Heart left ventricle (tissue), 16 donors: ENCODE measurements at places on chromosomes 12 and 14.

GRCh38 chr14:67411820-67412421 lies at the start of gene PLEK2:
TSS of gene PLEK2 (minus strand) at chr14:67412165. CDS start at chr14:67412059, 106 bp downstream.
- no peak for DNase-seq

DNA sequence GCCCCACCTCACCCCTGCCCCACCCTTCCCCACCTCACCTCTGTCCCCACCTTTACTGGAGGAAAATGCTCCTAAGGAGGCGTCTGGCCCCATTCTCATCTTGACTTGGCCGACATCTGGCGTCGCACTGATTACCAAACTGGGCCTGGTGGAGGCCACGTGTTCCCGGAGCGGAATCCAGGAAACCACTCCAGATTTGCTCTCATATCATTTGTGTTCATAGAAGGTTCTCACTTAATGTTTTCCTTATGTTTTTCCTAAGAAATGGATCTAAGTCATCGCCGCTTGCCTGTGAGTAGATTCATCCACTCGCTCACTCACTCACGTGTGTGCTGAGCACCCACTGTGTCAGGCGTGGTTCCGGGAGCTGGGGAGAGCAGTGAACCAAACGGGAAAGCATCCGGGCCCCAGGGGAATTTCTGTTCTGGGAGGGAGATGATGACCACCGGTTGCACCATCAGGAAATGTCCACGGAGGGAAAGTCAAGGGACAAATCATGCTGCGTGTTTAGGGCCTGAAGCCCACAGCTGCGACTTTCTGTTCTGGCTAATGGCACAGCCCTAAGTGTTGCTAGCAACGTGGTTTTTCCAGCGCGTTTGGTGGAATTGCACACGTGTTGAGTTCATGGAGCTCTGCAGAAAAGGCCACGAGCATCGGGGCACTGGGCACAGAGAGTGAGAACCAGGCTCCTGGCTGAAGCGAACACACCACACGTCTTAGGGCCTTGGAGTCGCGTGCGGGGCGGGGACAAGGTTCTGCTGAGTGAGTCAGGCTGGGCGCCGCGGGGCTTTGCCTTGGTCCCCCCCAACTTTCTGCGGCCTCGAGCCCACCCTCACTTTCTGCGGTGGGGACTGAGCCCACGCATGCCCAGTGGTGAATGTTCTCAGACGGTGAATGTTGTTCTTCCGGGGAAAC lies 57.7 kb downstream of the ADGRD1 start:
- peak; percentile 45 for DNase-seq

GRCh38 chr14:89870316-89870715 lies 84.2 kb downstream of the EFCAB11 start:
- no peak for DNase-seq

DNA sequence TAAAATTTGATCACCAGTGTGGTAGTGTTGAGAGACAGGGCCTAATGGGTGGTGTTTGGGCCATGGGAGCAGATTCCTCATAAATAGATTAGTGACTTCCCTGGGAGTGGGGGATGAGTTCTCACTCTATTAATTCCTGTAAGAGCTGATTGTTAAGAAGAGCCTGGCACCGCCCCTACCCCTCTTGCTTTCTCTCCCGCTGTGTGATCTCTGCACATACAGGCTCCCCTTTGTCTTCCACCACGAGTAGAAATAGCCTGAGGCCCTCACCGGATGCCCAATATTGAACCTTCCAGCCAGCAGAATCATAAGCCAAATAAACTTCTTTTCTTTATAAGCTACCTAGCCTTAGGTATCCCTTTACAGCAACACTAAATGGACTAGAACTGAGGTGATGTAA lies 31.9 kb upstream of the CAND1 start:
- no peak for DNase-seq

- no peak for DNase-seq
Observed at GRCh38 chr12:39467432-39467870, 24.5 kb upstream of the KIF21A start.

DNA sequence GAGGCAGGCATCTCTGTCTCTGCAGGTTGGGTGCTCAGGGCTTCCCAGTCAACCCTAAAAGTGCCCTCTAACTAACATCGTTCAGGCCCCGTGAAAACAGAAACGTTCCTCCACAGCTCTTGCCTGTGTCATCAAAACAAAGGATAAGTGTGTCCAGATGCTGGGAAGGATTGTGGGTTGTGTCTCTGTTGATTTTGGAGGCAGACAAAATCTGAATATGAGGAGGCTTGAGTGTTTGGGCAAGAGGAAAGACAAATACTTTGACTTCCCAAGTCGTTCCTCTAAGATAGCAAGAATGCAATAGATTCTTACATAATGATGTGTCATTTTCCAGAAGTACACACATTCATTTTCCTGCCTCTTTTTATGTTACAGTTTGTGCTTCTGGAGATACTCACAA lies 52.9 kb downstream of the SERPINA3 start:
- DNase-seq: no peak

DNA sequence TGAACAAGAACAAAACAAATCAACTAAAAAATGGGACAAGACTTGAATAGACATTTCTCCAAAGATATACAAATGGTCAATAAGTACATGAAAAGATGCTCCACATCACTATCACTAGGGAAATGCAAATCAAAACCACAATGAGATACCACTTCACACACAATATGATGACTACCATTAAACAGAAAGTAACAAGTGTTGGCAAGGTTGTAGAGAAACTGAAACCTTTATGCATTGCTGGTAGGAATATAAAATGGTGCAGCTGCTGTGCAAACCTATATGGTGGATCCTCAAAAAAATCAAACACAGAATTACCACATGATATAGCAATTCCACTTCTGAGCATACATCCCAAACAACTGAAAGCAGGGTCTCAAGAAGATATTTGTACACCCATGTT lies 5.2 kb downstream of the SMAGP start:
- DNase-seq: no peak

GRCh38 chr12:106816231-106816630 lies 41.7 kb downstream of the RIC8B start:
- no peak for DNase-seq
